Activated CD4-positive, CD25-positive, alpha-beta regulatory T cell (primary cell): ENCODE measurements at places on chromosomes 1 and 21.

- no peak for DNase-seq
Observed at GRCh38 chr1:12056331-12056841, 6.7 kb upstream of the TNFRSF8 start.

DNA sequence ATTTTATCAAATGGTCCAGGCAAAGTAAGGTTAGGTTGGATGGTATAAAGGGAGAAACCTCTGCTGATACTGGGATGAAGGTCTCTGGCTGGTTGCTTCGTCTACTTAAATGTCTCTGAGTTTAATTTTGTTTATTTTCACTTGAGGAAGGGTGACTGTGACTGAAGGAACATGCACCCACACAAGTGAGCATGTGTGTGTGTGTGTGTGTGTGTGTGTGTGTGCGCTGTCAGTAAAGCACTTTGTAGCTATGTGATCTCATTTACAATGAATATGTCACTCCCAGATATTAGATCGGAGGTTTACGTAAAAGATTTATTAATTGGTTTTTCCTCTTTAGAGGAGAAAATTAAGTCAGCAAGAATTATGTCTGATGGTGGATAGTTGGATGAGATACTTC lies 4.4 kb downstream of the FOXD2 start:
- no peak for DNase-seq

DNA sequence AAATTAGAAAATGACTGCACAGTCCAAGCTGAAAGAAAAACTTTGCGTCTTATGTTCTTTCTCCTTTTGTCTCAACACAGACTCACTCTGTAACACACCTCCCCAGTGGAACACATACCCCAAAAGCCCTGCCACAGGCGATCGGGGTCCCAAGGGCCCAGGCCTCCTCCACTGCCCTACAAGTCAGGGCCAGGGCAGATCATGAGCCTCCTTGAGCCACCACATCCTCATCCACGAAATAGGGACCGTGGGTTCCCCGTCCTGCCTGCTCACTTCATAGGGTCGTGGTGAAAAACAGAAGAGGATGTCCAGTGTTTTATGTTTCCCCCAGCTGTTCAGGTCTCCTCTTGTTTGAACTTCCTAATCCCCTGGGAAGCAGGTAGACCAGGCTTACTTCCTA lies 116.7 kb downstream of the KCNN3 start:
- DNase-seq: no peak

GRCh38 chr1:166590161-166590560 lies 249.1 kb upstream of the POGK start:
- DNase-seq: no peak

GRCh38 chr21:37435120-37435519 lies 68.5 kb downstream of the DYRK1A start:
- no peak for DNase-seq
